ENCODE measurements at places on chromosomes 2 and 18.

GRCh38 chr2:64273524-64274398, 129.5 kb upstream of the PELI1 start:
- DNase-seq = no peak

DNA sequence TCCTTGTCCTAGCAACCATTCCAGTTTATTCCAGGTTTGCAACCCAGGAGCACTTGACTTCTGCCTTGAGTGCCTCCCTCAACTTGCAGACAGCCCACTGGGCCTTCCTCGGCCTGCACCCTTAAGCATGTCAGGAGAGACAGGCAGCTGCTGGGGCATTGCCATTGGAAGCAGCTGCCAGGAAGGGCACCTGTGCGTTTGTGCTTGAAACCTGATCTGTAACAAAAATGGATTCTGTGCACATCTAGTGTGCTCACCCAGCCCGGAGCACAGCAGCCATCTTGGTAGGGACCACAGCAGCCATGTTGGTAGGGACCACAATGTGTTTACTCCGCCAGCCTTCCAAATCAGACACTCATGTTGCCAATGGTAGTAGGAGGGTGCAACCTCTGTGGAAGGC, 44.3 kb upstream of the GLI2 start:
- no peak for DNase-seq

DNA sequence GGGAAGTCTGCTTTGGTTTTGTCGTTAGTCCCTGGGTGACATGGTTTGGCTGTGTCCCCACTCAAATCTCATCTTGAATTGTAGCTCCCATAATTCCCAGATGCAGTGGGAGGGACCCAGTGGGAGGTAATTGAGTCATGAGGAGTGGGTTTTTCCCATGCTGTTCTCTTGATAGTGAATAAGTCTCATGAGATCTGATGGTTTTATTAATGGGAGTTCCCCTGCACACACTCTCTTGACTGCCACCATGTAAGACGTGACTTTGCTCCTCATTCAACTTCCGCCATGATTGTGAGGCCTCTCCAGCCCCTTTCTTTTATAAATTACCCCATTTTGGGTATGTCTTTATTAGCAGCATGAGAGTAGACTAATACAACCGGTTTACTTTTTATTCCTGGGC, 405.8 kb upstream of the ID2 start:
- DNase-seq = no peak

GRCh38 chr18:62389761-62390481, 64.8 kb downstream of the TNFRSF11A start:
- no peak for DNase-seq

GRCh38 chr2:89837962-89838625, 1146.6 kb downstream of the RPIA start:
- DNase-seq = no peak

GRCh38 chr18:50340078-50340477, 34.8 kb upstream of the SKA1 start:
- no peak for DNase-seq

- no peak for DNase-seq
These were observed 169.1 kb downstream of the ATAD2B start for GRCh38 chr2:23757686-23758433.

DNA sequence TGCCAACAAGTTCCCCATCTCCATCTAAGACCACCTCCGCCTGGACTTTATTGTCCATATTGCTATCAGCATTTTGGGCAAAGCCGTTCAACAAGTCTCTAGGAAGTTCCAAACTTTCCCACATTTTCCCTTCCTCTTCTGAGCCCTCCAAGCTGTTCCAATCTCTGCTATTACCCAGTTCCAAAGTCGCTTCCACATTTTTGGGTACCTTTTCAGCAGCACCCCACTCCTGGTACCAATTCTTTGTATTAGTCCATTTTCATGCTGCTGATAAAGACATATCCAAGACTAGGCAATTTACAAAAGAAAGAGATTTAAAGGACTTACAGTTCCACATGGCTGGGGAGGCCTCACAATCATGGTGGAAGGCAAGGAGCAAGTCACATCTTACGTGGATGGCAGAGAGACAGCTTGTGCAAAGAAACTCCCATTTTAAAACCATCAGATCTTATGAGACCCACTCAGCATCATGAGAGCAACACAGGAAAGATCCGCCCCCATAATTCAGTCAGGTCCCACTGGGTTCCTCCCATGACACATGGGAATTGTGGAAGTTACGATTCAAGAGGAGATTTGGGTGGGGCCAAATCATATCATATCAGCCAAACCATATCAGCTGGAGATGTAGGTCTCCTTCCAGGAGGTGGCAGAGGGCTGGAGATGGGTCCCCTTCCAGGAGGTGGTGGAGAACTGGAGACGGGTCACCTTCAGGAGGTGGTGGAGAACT, 19.8 kb upstream of the TXNDC2 start:
- DNase-seq = no peak

GRCh38 chr2:10378189-10378588, 69.9 kb downstream of the ODC1 start:
- DNase-seq = no peak

GRCh38 chr2:53782676-53783075, 4.1 kb downstream of the ASB3 start:
- no peak for DNase-seq

DNA sequence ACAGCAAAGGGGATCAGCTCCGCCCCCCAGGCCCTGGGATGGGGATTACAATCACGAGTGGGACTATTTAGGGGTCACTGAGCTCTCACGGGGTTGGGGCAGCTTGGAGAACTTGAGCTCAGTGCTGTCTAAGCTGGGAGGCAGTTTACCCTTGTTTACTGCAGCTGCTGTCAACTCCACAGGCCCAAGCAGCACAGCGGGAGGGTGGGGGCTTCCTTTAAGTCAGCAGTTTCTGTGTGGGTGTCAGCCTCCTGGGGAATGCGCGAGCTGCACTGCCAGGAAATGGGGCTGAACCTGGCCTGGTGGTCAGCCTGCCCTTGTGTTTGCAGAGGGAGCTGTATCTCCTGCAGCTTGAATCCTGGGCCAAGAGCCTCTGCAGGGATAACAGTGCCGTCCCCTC, 29.8 kb downstream of the TOGARAM2 start:
- DNase-seq = peak; percentile 15

- DNase-seq = no peak
These were observed 34.0 kb downstream of the CCNT2 start for GRCh38 chr2:134952608-134953007.

DNA sequence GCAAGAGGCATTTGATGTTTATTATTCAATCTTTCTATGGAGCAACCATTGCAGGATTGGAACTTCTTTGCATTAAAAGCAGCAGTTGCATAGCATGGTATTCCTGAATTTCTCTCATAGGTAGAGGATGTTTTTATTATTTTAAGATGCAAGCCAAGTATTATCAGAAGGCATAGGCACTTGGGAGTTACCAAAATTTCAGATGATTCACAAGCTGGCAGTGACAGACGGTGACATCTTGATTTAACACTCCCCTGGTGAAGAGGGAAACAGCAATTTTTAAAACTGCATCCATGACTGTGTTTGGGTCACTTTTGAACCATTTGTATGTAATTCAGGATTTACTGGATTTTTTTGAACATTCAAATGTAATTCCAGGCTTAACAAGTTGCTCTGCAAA, 654.3 kb downstream of the SLC4A3 start:
- no peak for DNase-seq

GRCh38 chr2:202116691-202117090, 43.6 kb downstream of the KIAA2012 start:
- no peak for DNase-seq

DNA sequence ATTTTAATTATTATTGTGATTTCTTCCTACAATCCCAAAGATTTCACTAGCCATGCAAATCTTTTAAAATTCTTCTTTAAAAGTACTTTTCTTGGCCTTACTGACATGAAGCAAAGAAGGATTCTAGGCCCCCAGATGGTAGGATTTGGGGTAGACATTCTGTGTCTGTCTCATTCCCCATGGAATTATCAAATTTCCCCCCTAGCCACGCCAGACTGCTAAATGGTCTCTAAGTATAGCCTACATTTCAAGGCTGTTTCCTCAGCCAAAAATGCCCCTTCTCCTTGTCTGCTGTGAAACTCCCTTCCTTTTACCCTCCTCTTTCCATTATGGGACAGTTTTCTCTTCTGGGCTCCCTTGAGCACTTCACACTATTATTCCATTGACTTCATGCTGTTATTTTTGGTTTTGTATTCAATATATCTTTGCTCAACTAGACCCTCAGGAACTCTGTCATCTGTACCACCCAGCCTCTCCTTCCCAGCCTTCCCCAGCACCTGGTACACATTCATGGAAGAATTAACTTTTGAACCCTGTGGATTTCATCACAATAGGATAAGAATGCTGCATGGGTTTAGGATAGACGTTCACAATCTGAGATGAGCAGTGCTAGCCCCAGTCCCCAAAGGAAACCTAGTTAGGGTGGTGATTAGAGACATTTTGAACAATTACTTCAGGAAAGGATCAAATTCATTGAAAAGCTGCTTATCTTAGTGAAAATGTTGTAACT, 21.5 kb upstream of the CYP1B1 start:
- no peak for DNase-seq

DNA sequence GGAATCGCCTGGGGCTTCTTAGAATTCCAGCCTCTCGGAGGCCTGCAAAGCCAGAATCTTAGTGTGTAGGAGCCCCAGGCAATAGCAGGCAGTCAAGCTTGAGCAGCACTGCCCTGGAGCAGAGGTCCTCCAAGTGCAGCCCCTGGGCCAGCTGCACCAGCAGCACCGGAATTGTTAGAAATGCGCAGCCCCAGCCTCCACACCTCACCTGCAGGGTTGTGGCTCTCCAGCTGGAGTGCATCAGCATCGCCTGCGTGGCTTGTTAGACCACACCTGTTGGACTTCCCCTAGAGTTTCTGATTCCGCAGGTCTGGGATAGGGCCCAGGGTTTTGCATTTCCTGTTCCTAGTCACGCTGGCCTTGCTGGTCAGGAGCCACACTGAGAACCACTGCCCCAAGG, 100.3 kb downstream of the ASAP2 start:
- DNase-seq = no peak

GRCh38 chr2:155310589-155310988, 612.1 kb downstream of the KCNJ3 start:
- no peak for DNase-seq

DNA sequence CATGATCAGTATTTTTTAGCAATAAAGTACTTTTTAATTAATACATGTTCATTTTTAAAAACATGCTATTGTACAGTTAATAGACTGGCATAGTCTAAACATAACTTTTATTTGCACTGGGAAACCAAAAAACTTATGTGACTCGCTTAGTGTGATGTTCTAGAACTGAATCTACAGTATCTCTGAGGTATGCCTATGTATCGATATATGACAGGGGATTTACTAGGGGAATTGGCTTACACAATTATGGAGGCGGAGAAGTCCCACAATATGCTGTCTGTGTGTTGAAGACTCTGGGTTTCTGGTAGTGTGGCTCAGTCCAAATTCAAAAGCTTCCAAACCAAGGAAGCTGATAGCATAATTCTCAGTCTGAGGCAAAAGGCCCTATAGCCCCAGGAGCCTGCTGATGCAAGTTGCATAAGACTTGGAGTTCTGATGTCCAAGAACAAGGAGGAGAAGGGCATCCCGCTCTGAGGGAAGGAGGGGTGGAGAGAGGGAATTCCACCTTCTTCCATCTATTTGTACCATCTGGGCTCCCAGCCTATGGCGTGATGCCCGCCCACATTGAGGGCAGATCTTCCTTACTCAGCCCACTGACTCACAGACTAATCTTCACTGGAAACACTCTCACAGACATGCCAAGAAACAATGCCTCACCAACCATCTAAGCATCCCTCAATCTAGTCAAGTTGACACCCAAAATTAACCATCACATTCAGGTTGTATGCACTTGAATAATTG, 27.5 kb downstream of the ZNF638 start:
- DNase-seq = no peak

GRCh38 chr2:56012221-56012765, 88.7 kb upstream of the EFEMP1 start:
- DNase-seq = no peak

DNA sequence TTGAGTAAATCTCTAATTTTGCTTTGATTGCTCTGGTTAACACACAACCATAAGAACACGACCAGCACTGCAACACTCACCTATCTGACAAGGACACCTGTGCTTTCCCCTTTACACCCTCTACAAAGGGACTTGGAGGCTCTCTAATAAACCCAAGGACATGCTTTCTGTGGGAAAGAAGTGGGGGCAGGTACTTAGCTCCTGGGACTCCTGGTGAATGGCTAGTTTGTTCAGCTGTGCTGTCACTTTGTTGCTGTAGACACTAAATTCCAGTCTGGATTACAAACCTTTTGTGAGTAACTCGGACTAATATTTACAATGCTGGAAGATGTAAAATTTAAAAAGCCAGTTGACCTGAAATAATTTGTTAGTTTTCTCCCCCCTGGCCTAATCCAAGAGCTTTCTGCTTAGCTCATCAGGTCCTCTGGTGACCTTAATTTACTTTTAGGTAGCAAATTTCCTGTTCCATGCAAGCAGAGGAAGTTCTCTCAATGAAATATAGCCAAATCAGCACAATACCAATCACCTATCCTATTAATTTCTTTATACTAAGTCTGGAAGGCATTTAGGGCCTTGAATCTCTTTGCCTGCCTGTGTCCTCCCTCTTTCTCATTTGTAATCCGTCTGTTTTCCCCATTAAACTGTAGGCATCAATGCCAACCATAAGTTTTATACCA, 67.5 kb downstream of the PLCL1 start:
- DNase-seq = no peak

DNA sequence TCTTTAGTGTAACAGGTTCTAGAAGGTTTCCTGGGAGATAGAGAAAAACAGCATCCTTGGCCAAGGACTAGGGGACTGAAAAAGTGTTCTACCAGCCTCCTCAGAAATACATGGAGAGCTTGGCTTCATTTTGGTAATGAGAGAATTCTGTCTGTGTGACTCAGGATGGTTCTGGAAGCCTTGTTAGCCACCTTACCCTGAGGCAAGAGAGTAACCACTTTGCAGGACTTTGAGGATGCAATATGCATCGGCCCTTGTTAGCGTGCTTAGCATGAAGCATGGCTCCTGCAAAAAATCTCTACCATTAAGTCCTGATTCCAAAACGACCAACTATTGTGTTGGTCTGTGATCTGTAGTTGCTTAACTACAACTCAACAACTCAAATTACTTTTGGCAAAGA, 79.8 kb downstream of the C1QL2 start:
- no peak for DNase-seq

- no peak for DNase-seq
These were observed 55.3 kb downstream of the HS1BP3 start for GRCh38 chr2:20595439-20596192.

GRCh38 chr2:110783196-110783873, 51.0 kb downstream of the ACOXL start:
- DNase-seq = no peak

DNA sequence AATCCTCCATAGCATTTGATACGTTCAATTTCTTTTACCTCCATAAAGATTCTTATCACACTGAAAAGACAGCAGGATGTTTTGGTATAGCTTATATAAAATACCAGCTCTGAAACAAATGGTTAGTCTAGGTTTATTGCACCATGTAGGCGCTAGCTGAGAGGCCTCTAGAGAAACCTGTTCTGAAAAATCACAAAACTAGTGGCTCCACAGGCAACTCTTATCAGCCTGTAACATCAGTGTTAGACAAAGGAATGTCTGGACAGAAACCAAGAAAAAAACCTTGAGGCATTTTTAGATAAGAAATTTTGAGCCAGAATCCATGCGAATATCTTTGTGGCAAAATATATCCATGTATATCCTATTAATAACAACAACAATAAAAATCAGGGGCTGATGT, 440.4 kb upstream of the MAP2 start:
- no peak for DNase-seq

- DNase-seq = peak; percentile 54
These were observed 697 bp downstream of the KCMF1 start for GRCh38 chr2:84971510-84972206.

Measured in activated T-cell treated with anti-CD3 and anti-CD28 coated beads for 4 hours (primary cell).